ENCODE measurements at places on chromosomes 5 and 9.

DNA sequence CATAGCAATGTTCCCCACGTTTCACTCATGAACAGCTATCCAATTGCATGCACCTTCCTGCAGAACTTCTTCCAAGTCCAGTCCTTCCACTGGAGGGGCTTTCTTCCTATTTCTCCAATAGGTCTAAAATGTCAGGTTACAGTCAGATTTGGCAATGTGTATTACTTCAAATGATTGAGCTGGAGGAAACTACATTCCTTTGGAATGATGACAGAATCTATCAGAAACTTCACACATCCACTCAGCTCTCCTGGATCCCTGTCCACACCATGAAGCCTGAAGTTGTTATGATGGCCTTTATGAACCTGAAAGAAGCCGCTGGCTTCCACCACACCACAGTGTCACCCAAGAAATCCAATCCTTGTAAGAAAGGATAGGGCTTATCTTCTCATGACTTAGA, 32.2 kb downstream of the FBXW2 start:
- DNase-seq: no peak

- DNase-seq: no peak
Measured at GRCh38 chr5:113218200-113218599, 216.6 kb downstream of the TSSK1B start.

DNA sequence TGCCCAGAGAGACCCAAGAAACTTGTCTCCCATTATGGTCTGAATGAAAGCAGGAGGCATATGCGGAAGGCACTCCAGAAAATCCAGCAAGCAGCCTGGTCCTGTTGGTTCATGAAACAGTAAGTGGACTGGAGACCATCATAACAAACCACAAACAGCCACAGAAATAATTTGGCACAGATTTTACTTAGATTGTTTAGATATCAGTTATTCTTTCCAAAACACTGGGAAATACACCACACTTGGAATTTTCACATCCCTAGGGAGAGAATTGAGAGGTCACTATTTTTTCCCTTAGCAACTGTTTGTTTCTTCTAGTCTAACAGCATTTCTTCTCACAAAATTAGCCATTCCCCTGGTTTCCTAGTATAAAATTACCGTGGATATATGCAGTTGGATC, 300.8 kb downstream of the OSTF1 start:
- DNase-seq: no peak

DNA sequence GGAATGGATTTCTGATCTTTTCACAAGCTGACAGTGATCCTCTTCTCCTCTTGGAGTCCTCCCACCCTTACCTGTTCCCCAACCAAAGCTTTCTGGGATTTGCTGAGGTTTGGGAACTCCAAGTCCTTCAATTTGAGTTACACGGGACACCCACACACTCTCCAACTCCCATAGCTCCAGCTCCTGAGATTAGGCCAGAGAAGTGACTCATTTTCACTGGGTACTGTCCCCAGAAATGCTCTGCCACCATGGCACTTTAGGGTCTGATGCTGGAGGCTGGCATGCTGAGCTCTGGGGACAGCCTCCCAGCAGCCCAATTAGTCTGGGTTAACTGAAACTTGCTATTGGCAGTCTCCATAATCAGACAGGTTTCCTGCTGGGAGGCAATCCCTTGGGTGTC, 14.0 kb upstream of the HRCT1 start:
- DNase-seq: no peak

- no peak for DNase-seq
Measured at GRCh38 chr5:156893517-156893916, 43.4 kb downstream of the PPP1R2B start.

DNA sequence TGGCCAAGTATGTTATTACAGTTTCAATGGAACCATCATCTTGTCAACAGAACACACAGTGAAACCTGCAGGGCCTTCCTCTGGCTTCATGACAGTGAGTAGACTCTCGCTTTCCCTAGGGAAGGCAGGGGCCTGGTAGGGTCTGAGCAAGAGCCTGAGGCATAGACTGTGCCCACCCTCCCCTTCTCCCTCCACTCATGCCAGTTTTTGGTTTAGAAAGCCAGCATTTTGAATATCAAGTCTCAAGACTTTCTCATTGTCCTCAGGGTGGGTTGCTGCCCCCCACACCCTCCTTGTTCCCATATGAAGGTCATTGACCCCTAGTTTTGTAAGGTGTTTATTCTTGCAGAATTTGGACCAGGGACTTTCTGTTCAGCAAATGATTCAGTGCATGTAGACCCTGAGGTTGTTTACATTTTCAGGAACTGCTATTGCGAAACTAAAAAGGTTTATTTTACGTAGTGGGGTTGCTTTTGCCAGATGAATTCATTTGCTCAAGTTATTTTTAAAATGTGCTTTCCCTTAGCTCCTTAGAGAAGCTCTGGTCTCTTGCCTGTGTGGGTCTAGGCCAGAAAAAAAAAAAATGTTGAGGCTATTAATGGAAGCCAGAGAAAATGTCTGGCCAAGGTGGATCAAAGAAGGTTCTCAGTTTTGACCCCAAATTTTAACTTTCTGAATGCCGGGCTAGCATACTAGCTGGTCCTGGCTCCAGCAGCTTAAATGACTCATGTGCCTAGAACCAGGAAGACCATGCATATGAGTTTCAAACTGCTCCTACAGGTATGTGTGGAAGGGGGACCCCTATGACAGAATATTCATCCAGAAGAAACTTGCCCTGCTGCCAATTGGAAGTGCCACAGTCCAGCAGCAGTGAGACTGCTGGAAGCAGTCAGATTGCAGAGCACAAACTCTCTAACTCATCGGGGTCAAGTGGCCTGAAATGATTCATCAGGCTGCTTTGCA, 10.1 kb upstream of the MOB3B start:
- DNase-seq: no peak

DNA sequence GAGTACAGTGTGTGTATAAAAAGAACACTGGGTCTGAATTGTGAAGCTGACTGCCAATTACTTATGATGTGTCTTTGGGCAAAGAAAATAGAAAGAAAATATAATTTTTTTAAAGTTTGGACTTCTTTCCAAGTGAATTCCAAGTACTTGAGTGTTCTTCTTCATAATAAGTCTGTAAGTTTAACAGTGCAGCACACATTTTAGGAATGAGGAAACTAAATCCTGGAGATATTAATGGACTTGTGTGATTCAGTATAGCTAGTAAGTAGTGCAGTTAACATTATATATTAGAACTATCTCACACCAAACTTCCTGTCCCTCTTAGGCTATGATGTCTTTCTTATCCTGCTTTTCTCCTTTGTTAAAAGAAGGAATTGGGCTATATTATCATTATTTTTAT, 1953.8 kb downstream of the MAT2B start:
- DNase-seq: no peak

GRCh38 chr5:111626473-111627148, 114.3 kb upstream of the STARD4 start:
- no peak for DNase-seq

- no peak for DNase-seq
Measured at GRCh38 chr5:17315710-17316221, 98.3 kb downstream of the BASP1 start.

DNA sequence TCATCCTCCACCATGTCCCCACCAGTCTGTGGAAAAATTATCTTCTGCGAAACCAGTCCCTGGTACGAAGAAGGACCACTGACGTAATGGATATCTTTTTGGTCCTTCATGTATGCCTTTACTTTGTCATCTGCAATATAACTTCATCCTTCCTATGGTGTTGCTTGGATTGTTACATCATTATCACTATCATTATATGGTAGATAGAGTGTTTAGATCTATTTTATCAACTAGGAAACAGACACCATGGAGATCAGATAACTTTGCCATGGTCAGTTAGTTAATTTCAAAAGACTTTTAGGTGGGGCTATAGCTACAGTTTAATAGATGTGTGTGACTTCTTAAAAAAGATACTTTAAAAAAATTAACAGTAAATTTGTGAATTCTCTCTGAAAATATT, 23.8 kb upstream of the CAMLG start:
- no peak for DNase-seq

- no peak for DNase-seq
Measured at GRCh38 chr5:14109041-14109747, 33.9 kb upstream of the TRIO start.

- DNase-seq: no peak
Measured at GRCh38 chr5:157976429-157976828, 117.5 kb upstream of the CLINT1 start.

GRCh38 chr5:135053278-135053677, 19.2 kb upstream of the PITX1 start:
- no peak for DNase-seq

DNA sequence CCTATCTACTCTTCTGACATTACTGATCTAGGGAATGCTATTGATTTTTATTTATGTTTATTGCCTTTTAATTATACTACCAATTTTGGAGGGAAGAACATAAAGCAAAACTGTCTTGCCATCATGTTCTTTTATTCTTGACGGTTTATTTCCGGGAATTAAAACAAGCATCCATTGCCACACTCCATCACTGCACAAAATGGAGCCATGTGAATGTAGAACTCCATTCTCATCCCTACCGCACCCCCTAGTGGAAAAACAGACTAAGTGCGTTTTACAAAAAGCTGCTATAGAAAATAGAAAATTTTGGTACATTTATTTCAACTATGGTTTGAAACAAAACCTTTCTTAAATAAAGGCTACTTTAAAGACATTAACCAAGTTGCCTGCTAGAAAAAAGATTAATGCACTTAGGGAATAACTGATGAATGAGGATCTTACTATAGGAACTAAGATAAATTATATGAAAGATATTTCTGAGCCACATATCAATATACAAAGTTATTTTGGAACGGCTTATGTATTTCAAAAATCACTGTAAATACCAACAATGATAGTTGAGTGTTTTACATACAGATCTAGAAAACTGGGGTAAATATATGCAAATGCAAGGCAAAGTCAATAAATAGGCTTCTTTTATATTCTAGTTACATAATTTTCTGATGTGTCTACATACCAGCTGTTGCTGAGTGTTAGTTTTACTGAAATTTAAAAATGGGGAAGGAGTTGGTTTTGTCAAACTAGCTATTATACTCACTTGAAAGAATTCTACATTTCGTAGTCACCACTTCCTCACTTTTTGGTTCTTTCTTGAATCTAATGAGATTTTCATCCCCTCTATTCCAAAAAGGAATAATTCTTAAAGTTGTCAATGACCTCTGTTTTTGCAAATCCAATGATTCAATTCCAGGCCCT, 26.5 kb downstream of the OXCT1 start:
- no peak for DNase-seq

- DNase-seq: no peak
Measured at GRCh38 chr5:40656766-40657165, 22.9 kb upstream of the PTGER4 start.

DNA sequence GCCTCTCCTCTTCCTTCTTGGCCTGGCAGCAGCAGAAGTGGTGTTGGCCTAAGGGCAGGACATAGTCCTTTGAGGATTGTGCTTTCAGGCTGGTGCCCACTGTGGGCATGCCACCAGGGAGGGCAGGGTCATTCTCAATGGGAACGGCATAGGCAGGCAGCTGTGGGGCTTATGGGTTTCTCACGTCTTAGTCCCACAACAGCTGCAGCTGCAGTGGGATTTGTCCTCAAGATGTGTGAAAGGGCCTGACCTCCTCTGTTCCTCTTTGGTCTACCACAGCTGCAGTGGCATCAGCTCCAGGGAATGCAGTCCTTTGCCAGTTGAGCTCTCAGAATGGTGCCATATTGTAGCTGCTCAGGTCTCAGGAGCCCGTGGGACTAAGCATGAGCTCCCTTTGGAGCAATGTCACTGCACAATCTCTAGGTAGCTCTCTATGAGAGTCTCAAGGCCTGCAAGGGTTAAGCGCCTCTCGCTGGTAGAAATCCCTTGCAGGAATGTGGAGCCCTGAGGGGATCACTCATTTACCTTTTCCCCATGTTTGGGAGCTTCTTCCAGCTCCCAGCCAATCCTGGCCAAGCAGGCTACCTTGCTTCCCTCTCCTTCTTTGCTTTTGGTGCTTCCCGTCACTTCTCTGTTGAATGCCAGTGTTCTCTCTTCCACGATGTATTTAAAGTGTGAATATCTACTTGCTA, 104.8 kb downstream of the GNA14 start:
- no peak for DNase-seq

DNA sequence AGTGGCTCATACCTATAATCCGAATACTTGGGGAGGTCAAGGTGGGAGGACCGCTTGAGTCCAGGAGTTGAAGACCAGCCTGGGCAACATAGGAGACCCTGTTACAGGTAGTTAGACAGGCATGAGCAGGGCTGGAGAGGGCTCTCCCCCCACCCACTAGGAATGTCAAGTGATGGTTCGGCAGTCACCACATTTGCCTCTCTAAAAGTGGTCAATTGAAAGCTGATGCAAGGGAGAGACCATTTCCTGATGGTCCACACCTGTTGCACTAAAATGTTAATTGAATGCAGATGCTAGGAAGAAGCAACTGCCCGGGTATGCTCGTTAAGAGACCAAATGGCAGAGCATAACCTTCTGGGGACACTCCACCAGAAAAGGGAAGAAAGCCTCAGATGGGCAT, 82.7 kb downstream of the SFXN1 start:
- no peak for DNase-seq

GRCh38 chr9:5357431-5358105, 17.9 kb upstream of the RLN1 start:
- no peak for DNase-seq

DNA sequence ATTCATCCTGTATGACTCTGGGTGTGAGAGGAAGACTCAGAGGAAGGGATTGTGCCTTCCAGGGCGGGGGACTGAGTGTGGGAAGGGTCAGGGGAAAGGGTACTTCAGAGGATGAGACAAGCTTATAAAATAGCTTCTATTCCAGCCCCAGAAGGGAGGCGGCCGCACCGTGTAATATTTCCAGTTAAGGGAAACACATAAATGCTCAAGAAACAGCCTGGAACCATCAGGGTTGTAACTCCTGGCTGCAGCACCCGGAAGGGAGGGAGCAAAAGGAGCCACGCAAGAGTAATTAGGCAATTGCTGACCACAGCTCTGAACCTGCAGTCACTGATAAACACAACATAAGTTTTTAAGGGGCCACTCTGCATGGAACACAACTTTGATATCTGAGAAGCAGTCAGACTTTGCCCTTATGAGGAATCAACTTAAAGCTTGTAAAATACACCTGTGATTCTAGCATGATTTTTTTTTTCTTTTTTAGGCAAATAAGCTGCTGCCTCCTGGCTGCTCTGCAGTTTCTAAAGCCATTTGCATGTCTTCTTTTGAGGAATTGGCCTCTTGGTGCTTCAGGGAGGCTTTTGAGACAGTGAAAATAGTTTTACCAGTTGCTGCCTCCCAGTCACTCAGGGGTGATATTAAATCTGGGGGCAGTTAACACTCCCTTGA, 382.7 kb downstream of the ENC1 start:
- no peak for DNase-seq

DNA sequence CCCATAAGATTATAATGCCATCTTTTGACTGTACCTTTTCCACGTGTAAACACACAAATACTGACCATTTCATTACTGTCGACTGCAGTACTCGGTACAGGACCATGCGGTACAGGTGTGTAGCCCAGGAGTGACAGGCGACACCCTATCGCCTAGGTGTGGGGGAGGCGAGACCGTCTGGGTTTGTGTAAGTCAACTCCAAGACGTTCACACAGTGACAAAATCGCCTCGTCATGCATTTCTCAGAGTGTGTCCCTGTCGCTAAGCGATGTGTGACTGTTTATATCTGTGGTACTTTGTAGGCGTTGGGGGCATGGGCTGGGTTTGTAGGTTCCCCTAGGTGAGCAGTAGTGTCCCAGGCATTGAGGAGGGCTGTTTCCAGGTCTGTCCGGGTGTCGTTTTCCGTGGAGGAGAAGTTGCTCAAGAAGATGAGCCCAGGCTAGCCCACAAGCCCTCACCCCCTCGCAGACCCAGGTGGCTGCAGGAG, 20.3 kb downstream of the NEK6 start:
- no peak for DNase-seq

- no peak for DNase-seq
Measured at GRCh38 chr5:149412783-149413476, 33.8 kb upstream of the IL17B start.

GRCh38 chr9:98225015-98225442, 30.4 kb downstream of the TBC1D2 start:
- DNase-seq: no peak
